ENCODE measurements at places on chromosomes 16 and 17.

DNA sequence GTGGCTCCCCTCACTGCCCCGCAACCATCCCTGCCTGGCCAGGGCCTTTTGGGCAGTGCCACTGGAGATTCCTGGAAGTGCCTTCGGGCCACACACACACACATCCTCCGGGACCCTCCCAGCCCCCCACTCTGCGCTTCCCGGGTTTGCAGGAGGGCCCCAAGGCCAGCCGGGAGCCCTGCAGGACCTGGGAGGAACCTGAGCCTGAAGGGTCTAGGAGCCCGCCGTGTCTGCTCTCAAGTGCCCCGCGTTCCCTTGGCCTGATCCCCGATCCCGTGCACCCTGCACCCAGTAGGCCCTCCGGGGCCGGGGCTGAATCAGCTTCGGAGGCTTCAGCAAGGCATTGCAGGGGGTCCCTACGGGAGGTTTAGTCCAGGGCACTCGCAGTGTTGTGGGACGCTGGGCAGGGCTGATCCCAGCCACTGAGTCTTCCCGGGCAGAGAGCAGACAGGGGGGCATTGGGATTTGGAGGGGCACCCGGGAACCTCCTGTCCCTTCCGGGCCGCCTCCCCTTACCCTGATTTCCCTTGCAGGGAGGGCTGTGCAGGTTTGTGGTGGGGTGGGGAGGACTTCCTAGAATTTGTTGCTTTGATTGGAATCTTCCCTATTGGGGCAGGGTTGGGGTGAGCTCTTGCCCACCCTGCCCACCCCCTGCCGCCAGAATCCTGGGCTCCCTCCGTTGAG is 36.9 kb downstream of the TMEM235 start:
- DNase-seq: no peak

DNA sequence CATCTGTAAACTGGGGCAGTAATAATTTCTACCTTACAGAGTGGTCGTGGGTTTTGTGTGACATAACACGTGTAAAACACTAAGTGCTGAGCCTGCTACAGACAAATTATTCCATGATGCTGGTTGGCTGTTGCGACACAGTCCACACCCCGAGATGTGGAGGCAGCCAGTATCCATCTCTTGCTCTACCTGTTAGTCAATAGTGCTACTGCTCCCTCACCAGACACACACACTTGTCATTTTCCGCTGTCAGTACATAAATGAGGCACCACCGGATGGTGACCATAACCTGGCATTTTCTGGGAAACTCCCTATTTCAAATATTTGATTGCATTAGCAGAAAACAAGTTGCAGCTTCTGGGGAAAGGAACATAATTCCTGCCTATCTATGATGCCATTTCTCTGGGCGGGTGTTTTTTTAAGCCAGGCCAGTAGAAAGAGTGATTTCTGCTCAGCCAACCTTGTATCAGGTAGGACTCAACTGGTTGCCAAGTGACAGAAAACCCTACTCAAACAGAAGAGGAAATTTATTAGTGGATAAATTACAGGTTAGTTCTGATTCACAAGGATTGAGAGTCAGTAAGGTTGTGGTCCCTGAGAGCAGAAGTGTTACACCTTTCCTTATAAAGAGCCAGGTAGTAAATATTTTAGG is 24.1 kb downstream of the DNAJA2 start:
- no peak for DNase-seq

GRCh38 chr16:74249254-74249653 is 47.4 kb upstream of the PSMD7 start:
- no peak for DNase-seq

DNA sequence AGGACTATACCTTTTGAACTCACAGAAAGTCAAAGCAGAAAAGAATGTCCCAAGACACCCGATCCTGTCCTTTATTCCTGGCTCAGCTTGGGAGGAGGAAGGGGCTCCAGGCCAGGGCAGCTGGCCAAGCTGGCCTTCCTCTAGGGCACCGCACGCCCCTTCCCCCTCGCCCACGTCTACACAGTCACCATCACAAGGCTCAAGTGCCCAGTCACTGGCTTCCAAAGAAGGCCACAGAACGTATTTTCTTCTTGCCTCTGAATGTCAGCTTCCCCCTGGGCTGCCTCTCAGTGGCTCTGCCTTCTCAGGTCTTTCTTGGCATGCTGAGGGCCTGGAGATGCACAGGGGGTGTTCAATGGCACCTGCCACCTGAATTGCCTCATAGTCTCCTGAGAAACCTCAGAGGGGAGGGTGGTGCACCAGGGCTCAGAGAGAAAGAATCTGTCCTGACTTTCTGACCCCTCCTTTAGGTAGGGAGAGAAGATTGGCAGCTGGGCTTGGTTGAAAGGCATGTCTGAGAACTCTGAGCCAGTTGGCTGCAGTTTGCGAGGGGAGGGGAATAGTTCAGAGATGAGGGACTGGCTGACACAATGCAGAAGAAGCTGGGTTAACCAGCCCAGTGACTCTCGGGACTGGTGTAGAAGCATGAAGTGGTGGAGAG is 2.1 kb downstream of the DHRS11 start:
- DNase-seq: no peak

DNA sequence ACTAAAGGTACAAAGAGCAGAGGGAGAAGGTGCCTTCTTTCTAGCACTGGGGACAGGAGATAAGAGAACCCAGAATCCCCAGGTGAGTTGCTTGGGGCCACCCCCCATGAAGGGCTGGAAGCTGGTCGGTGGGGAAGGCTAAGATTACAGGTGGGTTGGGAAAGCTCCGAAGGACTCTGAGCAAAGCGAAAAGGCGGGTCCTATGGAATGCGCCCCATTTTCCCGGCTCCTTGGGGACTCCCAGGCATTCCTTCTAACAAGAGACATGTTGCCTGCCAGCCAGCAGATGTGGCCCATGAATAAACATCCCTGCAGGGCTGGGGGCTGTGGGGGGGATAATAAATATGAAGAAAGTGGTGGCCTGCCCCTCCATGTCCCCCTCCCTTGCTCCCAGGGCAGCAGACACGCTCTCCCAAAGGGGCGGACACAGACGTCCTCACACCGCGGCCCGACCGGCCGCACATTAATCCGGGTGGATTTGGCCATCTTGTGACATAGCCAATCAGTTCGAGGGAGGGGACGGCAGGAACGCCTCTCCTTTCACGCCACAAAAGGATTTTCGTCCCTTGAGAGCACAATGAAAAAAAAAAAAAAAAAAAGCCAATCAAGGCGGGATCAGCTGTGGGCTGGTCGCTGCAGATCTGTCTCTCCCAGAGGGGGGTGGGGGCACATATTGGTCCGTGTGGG is 98.5 kb downstream of the SOX9 start:
- no peak for DNase-seq

Measured in posterior cingulate gyrus (tissue), 11 donors.